ENCODE measurements at places on chromosomes 2 and 18.
A peak's percentile ranks its signal among the peaks of the same experiment; 100 is the strongest.

- no peak for DNase-seq
These were observed 345.4 kb downstream of the PARD3B start for GRCh38 chr2:204890680-204891079.

GRCh38 chr2:234288974-234289455 is 207.9 kb downstream of the ARL4C start:
- DNase-seq, result no peak

DNA sequence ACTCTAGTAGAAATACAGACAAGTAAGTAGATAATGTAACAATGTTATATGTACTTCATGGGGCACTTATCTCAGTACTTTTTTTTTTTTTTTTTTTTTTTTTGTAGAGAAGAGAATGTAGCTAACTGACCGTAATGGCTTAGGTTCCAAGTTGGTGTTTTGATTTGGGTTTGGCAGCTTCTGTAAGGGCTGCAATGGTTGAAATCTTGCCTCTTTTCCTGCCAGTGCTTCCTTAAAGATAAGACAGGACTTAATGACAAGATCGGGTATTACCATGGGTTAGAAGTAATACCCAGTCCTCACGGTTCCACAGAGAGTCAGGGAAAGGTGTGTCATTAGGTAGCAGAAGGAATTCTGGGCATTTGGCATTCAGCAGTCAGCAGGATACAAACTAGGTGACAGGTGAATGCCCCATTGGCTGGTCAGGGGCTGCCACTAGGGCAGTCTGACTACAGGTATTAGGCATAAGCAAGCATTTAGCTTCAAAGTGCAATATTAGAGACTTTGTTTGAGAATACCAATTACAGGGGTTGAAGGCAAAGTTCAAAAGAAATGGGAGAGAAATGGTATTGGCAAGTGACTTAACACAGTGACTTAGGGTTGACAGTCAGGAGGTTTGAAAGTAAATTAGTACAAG is 189.4 kb upstream of the RND3 start:
- no peak for DNase-seq

DNA sequence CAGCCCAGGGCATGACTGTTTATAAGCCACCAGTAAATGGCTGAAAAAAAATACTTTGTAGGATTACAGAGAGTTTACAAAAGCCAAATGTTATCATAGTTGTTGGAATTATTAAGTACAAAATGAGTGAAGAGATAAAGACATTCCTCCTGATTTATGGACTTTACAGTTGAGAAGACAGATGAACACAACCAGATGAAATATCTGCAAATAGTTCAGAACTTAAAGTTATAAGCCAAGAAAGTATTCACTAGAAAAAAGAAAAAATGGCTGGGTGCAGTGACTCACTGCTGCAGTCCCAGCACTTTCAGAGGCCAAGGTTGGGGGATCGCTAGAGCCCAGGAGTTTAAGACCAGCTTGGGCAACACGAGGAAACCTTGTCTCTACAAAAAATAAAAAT is 11.2 kb downstream of the PMAIP1 start:
- no peak for DNase-seq

- no peak for DNase-seq
These were observed 6.4 kb downstream of the TRAK2 start for GRCh38 chr2:201444746-201445465.

GRCh38 chr2:74374509-74375205 is 5.5 kb downstream of the DCTN1 start:
- DNase-seq, result peak; percentile 96

DNA sequence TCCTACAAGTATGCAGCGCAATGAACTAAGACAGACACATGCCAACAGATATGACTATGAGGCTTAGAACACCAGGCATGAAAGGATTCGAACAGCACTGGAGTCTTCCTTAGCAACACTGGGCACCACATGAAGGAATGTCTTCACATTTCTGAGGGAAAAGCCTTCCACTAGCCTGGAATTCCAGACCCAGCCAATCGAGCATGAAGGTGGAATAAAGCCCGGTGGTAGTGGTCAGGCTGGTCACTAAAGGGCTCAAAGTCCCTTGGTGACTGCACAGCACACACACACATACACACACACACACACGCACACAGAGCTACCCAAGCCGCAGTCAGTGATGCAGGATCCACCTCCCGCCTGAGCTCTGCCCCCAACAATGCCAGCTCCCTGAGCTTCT is 19.7 kb upstream of the SFXN5 start:
- no peak for DNase-seq

DNA sequence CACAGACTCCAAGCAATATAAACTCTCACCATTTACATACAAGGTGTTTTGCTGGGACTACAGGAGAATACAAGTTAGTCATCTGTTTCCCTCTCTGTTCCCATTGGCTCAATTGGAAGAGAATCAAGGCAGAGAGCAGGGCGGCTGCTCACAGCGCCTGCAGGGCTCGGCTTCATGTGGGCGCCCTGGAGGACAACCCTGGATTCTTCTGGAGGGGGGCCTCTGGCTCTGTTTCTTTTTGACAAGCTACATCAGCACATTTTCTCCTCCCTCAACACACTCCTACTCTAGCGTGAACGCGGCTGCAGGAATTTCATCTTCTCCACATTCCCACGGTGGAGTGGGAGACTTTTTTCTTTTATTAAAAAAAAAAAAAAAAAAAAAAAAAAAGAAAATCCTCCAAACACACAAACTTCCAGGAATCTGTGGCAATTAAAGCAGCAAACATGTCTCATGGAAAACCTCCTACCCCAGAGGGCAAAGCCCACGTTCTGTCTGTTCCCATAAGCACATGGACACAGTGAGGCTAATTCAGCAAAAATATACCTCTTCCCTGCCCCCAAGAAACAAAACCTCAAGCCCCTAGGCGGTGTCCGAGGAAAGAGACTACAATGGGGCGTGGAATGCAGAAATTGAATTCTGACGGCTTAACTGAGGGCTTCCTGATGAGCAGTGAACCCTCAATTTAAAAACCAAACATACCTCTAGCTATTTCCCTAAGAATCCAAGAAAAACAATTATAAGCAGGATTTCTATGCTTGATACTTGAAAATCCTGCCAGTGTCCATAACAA is 50.6 kb downstream of the PARD6G start:
- DNase-seq, result no peak

GRCh38 chr2:241184901-241185300 is 3.6 kb upstream of the ANO7 start:
- DNase-seq, result no peak

DNA sequence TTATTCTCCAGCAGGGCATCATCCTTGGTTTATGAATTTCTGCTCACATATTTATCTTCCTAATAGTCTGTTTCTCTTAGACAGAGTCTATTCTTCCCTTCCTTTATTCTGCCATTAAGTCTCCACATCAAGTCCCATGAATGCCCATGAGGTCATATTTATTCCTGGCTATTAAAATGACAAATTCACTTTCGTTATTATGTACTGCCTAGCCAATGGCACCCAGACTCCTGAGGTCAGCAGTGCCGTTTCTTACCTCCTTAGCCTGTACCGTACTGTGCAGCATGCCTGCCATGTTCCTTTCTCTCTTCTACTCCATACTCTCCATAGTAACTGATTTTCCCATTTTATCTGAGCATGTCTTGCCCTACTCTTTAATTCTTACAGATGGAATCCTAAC is 82.3 kb upstream of the SPTBN1 start:
- no peak for DNase-seq

GRCh38 chr2:236599059-236599458 is 29.4 kb downstream of the ACKR3 start:
- no peak for DNase-seq

- DNase-seq, result no peak
These were observed 31.8 kb downstream of the TGIF1 start for GRCh38 chr18:3481696-3482210.

GRCh38 chr2:158115202-158115767 is 13.6 kb downstream of the UPP2 start:
- no peak for DNase-seq

GRCh38 chr2:54166121-54166773 is 50.8 kb downstream of the ACYP2 start:
- no peak for DNase-seq

DNA sequence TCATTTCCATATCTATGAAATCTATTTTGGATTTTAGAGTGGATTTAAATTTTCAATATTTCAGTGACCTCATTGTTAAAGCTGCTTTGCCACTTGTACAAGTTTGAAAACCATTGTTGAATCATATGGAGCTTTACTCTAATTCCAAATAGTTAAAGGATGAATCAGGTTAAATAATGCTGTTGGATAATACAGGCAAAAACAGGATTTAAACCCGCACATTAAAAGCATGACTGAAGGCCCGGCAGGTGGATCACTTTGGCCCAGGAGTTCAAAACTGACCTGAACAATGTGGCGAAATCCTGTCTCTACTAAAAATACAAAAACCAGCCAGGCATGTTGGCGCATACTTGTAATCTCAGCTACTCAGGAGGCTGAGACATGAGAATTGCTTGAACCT is 68.3 kb downstream of the RIF1 start:
- no peak for DNase-seq

DNA sequence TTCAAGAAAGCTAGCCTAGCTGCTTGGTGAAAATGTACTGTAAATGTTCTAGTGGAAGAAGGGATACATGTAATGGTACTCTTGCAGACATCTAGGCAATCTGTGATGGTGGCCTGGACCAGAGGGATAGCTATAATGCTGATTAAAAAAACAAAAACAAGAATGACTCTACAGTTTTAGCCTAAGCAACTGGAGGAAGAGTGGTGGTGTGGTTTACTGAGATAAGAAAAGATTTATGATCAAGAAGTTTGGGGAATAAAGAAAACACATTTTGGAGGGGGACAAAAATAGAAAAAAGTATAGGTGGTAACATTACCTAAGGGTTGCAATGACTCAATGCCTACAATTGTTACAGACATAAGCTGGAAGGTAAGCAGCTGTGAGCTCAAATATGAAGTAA is 1080.7 kb upstream of the CELF4 start:
- no peak for DNase-seq

- no peak for DNase-seq
These were observed 231.5 kb downstream of the PTH2R start for GRCh38 chr2:208638059-208638458.

DNA sequence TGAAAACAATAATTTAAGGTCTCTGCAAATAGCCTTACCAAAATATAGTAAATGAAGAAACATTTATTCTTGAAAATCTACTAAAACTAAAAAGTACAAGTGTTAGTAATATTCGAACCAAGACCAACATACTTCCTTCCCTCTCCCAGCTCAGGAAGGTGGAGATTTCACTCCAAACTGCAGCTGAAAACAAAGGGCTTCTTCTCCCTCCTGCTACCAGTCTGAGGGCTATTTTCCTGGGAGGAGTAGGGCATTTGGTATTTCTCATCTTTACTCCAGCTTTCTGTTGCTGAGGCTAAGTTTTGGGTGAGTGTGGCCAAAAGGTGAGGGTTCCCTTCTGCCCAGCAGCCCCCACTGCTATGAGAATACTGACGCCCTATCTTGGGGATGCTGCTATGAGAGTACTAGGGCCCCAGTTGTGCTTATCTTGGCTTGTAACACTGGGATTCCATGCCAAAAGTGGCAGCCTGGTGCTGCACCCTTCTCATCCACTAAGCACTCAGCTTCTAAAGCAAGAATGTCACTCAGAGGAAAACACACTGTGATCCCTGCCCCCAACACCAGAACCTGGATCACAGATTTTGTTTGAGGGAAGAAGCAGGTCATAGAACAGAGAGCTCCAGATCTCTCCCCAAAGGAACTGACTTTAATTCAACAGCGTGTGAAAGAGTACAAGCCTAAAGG is 130.7 kb upstream of the KLF7 start:
- DNase-seq, result no peak

GRCh38 chr18:59957957-59958356 is 58.2 kb downstream of the PMAIP1 start:
- DNase-seq, result no peak

GRCh38 chr2:52995424-52995823 is 772.2 kb upstream of the CHAC2 start:
- no peak for DNase-seq

GRCh38 chr18:11309172-11309571 is 159.8 kb upstream of the PIEZO2 start:
- DNase-seq, result no peak

DNA sequence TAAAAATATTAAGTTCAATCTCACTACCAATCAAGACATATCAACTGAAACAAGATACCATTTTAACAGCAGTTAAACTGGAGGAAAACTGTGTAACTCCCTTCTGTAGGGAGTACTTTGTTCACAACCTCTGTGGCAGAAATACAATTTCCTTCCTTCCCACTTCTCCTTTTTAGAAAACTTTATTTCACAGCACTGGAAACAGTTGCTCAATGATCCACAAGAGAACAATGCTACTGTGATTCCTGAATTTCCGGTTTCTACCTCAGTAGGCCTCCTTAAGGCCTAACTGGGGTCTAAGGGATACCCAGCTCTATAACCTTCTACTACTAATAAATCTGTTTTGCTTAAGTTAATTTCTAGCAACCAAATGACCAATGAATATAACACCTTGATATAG is 14.1 kb downstream of the TLK1 start:
- DNase-seq, result no peak
